ENCODE measurements at places on chromosomes 5 and 9.

GRCh38 chr9:111726949-111727348, 65.5 kb downstream of the GNG10 start:
- DNase-seq, result no peak

GRCh38 chr9:123257276-123257675, 11.1 kb downstream of the STRBP start:
- no peak for DNase-seq

GRCh38 chr5:157547941-157548512, 27.5 kb downstream of the ADAM19 start:
- DNase-seq, result no peak

DNA sequence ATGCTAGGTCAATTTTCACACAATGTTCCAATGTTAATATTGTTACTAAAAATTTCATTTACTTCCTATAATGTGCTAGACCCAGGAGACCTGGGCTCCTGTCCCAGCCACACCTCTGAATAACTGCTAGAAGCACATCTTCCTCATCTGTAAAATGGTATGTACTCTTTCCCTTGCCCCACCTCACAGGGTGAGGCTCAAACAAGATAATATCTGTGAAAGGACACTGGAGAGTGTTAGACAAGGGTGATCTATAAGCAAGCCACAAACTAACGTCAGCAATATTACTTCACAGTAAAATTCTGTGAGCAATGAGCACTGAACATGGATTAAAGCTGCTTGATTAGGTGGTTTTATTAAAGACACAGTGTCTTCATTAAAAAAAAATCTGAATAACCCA, 186.4 kb downstream of the EPB41L4A start:
- DNase-seq, result no peak

- DNase-seq, result no peak
Observed at GRCh38 chr9:98964911-98965336, 21.2 kb downstream of the COL15A1 start.

DNA sequence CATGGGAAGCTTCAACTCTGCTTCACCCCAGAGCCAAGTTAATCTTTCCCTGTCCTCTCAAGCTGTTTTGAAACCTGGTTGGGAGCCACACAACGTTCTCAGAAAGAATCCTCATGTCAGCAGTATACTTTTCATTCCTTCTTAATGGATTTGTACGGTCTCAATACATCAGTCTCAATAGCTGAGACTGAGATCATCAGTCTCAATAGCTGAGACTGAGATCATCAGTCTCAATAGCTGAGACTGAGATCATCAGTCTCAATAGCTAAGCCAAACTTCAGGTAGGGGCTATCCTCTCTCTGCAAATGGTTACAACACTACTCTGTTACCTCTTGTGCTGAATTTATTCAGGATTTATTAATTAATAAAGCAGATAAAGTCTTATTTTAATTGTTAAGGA, 1317.4 kb upstream of the CDH9 start:
- no peak for DNase-seq

GRCh38 chr5:465591-466403, 22.8 kb downstream of the EXOC3 start:
- no peak for DNase-seq

DNA sequence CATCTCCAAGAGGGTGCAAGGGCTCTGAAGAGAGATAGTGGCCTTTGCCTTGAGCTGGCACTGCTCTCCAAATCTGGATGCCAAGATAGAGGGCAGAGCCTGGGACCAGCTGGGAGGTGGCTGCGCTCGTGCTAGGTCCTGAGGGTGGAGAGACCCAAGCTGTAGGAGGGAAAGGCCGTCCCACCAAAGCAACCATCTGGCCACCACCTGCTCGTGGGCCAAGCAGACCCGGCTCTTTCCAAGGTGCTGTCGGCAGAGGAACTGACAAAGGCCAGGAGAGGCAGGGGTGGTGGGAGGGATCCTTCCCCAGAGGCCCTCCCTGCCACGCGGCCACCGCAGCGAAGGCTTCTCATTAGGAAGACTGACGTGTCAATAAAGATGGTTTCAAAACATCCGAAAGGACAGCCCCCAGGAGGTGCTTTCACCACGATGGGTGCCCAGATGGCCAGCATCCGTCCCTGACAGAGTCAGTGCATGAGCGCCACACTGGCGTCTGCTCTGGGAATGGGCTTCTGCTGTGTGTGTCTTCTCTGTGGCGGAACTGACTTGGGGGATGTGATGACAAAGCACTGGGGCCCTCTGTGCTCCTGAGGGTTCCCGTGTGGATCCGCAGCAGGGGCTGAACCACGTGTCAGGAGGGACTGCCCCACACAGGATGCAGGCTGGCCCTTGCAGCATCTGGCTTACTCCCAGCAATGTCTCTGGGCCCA, 213.5 kb downstream of the FANCC start:
- no peak for DNase-seq

GRCh38 chr5:13378091-13378490, 566.4 kb downstream of the DNAH5 start:
- no peak for DNase-seq

DNA sequence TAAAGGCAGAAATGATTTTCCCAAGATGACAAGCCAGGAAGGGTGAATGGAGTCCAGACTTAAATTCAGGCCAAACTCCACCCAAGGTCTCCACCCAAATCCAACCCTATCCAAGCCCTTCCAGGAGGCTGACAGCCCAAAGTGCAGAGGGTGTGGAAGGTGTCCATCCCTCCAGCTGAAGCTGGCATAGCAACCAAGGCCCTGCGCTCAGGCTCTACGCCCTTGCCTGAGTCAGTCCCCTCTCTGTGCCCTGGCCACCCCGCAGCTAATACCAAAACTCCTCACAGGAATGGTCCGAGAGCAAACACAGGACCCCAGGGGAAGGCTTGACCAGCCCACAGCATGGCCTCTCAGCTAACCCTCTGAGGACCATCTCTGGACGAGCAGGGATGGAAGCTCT, 2.1 kb downstream of the SEPTIN8 start:
- no peak for DNase-seq

DNA sequence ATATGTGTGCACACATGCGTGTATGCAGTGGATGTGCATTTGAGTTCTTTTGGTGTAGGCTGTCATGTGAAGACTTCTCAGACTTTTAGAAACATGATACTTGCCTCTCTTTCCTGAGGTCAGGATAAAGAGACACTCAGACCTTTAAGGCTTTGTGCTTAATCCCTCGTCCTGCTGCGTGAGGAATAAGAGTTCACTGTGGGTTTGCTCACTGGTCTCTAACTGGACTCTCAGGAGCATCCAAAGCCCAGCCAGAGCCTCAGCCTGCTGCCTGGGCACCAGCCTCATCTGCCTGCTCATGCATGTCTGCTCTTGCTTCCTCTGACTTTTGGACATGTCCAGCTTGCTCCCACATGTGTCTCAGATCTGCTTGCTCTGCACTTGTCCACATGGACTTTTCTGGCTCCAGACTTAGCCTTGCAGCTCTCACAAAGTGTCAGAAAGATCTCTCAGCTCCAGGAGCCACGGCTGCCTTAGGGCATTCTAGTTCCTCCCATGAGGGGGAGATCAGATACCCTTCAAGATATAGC, 65.1 kb upstream of the ZNF366 start:
- DNase-seq, result no peak

- no peak for DNase-seq
Observed at GRCh38 chr5:7377761-7378160, 18.2 kb upstream of the ADCY2 start.

DNA sequence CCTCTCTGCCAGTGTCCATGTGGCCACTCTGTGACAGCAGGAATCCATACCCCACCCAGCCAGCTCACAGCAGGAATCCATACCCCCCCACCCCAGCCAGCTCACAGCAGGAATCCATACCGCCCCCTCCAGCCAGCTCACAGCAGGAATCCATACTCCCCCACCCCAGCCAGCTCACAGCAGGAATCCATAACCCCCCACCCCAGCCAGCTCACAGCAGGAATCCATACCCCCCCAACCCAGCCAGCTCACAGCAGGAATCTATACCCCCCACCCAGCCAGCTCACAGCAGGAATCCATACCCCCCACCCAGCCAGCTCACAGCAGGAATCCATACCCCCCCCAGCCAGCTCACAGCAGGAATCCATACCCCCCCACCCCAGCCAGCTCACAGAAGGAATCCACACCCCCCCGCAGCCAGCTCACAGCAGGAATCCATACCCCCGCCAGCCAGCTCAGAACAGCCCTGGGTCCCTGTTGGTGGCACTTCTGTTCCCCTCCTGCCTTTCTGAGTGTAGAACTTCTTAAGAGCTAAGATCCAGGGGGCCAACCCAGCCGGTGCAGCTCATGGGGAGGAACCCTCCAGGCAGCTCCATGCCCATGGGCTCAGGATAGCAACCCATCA, 8.4 kb upstream of the RXRA start:
- DNase-seq, result no peak

DNA sequence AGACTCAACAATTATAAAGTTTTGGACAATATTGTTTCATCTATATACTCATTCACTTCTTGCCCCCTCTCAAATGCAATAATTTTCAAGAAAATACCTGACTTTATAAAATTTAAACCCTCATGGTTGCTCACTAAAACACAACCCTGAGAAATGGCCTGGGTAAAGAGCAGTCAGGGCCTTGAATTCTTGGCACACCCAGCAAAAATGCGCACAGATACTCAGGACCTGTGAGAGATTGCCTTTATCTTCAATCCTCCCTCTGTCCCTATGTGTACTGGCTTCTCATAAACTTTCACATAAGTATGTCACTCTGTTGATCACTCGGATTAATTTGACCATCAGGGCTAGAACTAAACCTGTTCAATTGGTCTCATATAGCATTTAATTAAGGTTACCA, 12.8 kb upstream of the ACO1 start:
- no peak for DNase-seq

GRCh38 chr9:93049491-93049890, 9.0 kb upstream of the SUSD3 start:
- DNase-seq, result no peak

GRCh38 chr9:105128908-105129600, 115.4 kb upstream of the SLC44A1 start:
- DNase-seq, result no peak

GRCh38 chr5:38379350-38379937, 121.1 kb downstream of the EGFLAM start:
- peak; percentile 46 for DNase-seq

- no peak for DNase-seq
Observed at GRCh38 chr5:143345671-143346440, 57.6 kb downstream of the NR3C1 start.

- DNase-seq, result peak; percentile 38
Observed at GRCh38 chr5:90932052-90932699, 373.6 kb downstream of the ADGRV1 start.

DNA sequence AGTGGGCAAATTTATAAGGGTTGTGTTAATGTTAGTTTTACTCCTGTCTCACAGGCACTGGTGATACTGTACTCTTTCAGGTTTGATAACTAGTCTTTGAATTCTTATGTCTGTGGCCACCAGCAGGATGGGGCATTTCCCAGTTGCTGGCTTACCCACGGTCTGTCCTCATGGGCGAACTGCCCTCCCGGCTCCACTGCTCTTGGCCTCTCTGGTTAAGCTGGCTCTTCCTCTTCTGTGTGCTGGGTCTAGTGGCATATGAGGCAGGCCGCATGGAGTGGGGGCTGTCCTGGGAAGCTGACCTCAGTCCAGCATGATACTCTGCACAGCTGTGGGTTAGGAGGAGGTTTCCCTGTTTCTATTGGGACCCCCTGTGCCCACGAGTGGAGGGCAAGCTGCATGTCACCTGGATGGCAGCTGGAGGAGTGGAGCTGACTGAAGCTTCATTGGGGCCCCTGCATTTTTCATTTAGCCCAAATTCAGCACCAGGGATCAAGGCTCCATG, 19.5 kb downstream of the PHF2 start:
- DNase-seq, result no peak

DNA sequence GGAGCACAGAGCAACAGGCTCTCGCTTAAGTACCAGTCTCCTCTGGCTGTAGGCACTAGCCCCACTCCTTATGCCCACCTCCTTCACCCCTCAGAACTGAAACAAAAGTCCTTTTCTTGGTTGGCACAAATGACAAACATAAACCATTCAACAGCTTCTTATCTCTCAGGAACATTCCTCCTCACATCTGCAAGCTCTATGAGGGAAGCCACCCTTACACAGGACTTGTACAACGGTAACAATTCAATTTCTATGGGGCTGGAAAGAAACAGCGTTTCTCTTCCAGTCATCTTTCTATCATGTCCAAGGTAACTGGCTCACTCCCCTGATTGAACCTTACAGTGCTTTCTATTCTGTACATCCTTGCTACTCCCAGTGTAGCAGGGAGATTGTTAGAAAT, 74.1 kb downstream of the CSF2 start:
- DNase-seq, result no peak

GRCh38 chr9:13322828-13323550, 43.5 kb upstream of the MPDZ start:
- no peak for DNase-seq

GRCh38 chr5:123671042-123671441, 159.1 kb downstream of the CSNK1G3 start:
- peak; percentile 85 for DNase-seq

DNA sequence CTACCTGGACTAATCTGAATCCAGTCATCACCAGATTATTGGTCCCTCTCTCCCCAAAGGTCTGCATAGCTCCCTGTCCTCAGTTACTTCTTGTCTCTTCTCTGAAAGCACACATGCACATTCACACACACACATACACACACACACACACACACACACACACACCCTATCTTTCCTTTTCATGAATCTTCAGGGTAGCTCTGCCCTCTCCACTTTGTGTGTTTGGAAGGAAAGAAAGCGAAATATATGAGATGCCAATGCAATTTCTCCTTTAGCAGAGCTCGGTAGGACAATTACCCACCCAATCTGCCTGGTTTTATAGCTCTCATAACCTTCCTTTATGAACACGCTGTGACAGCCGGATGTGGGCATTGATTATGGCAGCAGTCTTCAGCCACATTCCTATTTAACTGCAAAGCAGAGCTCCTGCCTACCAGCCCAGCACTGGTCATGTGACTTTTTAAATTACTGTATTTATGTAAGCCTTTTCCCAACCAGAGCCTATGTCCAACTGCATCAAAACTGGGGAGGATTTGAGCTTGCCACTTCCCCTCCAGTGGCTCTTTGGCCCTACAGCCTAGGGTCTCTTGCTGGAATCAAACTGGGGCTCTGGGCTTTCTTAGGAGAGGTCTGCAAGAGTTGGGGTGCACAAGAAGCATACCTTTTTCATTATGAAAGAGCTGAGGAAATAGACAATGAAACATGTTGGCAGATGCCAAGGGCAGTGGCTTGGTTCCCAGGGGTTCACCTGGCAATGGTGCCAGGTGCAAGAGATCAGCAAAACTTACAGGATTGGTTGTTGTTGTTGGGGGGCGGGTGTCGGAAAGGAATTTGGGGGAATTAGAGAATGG, 20.8 kb upstream of the MATR3 start:
- no peak for DNase-seq

GRCh38 chr5:102830241-102830640, 75.1 kb downstream of the PAM start:
- no peak for DNase-seq

- no peak for DNase-seq
Observed at GRCh38 chr9:122342323-122343050, 28.3 kb upstream of the PTGS1 start.

- DNase-seq, result no peak
Observed at GRCh38 chr5:95641741-95642220, 4.8 kb upstream of the RFESD start.

- DNase-seq, result no peak
Observed at GRCh38 chr9:70085241-70085640, 41.6 kb downstream of the MAMDC2 start.

- DNase-seq, result no peak
Observed at GRCh38 chr5:22787807-22788206, 65.3 kb downstream of the CDH12 start.

GRCh38 chr5:153888781-153889180, 149.9 kb downstream of the FAM114A2 start:
- no peak for DNase-seq
